ENCODE measurements at places on chromosomes 2 and 18.

- DNase-seq, result no peak
These were observed 57.5 kb downstream of the TANK start for GRCh38 chr2:161217597-161218185.

GRCh38 chr2:36356990-36357846 is 1.6 kb downstream of the CRIM1 start:
- no peak for DNase-seq

DNA sequence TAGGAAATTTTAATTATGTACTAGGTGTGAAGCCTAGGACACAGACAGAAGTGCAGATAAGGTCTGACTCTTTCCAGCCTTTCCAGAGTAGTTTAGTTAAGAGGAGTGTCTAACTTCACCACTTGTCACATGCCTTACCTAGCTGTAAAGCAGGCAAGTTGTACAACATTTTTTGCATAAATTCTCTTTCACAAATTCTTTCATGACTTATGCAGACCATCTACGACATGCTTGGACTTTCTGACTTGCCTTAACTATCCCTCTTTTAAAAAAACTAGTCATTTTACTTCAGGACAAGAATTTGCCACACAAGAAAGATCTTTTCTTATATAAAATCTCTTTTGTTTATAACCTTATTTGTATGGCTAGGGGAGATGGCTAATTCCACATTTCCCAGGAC is 1273.6 kb upstream of the SLC39A10 start:
- DNase-seq, result no peak

- DNase-seq, result no peak
These were observed 47.8 kb downstream of the TEX51 start for GRCh38 chr2:126946318-126947102.

- DNase-seq, result no peak
These were observed 61.3 kb downstream of the ABCB11 start for GRCh38 chr2:168969865-168970264.

DNA sequence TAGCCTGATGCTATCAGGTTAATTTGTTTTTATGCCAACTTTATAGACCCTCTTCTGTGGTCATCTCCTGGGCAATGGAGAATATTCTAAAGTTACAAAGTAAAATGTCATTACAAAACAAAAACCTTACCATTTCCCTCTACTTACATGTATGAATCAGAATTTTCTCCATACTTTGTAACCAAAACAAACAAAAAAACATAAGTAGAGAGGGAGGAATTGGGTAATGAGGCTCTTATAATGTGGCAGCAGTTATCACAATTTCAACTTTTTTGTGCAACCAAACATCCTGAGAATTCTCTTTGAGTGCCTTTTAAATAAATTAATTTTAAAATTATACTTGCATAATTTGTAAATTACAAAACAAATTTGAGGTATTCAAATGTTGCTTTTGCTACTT is 332.8 kb downstream of the TXNL1 start:
- no peak for DNase-seq

- no peak for DNase-seq
These were observed 25.2 kb downstream of the IFIH1 start for GRCh38 chr2:162293122-162293786.

- DNase-seq, result no peak
These were observed 449.0 kb upstream of the MMADHC start for GRCh38 chr2:150036622-150037021.

- DNase-seq, result no peak
These were observed 22.1 kb upstream of the RNF103 start for GRCh38 chr2:86645752-86646151.

DNA sequence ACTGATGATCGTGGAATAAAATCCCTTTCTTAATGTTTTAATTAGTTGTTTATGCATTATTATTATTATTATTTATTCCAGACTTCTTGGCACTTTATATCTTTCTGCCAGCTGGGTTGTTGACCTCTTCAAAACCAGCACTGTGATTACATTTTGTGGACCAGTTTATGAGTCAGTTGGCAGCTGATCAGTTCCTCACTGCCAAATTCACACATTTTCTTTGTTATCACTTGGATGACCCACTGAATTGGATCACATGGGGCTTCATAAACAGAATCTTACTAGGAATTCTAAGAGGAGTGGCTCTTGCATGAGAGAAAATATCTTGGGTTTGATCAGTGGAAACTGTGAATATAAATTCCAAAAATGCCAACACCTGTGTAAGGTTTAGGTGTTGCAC is 321.8 kb upstream of the SPRED2 start:
- DNase-seq, result no peak

DNA sequence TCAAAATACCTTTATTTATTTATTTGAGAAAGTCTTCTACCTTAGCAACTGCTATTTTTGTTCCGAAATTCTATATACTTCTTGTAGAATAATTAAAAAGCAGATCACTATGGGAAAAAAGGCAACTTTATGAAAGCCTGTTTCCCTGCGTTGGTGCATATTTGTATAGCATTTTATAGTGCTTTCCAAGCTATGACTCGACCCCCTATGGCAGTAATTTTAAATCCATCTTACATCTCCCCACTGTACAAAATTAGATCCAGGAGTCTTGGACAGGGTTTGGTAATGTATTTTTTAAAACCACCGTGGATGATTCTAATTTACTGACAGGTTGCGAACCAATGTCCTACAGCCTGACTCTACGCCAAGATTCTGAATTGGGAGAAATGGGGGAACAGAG is 10.1 kb downstream of the TANK start:
- no peak for DNase-seq

GRCh38 chr2:53861824-53862223 is 2.1 kb upstream of the GPR75 start:
- DNase-seq, result no peak

DNA sequence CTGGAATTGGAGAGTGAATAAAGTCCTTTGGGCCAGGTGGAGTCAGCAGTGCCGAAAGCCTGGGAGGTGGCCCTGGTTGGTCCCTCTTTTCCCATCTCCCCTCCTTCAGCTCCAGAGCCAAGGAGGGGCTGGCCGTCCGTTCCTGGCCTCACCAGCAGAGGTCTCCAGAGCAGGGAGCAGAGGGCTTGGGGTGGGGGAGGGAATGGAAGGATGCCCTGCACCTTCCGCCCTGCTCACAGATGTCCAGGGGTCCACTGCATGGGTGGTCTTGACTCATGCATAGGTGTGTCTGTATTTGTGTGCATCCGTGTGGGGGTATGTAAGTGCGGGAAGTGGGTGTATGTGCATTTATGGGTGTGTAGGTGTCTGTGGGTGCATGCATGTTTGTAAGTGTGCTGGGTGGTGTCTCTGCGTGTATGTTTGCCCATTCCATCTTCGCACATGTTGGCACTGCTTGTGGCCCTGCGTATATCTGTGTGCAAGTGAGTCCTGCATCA is 201.8 kb downstream of the ZFP36L2 start:
- no peak for DNase-seq

DNA sequence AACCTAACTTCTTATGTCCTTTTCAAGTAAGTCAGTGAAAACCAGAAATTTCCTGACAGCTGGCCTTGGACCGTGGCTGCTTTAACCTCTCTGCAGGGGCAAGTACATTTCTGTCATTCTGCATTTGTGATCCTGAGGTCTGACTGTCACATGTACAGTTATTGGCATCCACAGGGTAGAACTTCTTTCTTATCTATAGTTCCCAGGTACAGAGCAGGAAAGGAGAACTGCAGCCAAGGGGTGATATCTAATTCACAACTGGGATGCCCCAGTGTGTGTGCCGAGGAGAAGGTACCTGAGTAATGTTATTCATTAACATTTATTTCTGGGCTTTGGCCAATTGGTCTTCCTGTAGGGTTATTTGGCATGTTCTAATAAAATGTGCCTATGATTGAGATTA is 468.9 kb downstream of the PARD3B start:
- no peak for DNase-seq

DNA sequence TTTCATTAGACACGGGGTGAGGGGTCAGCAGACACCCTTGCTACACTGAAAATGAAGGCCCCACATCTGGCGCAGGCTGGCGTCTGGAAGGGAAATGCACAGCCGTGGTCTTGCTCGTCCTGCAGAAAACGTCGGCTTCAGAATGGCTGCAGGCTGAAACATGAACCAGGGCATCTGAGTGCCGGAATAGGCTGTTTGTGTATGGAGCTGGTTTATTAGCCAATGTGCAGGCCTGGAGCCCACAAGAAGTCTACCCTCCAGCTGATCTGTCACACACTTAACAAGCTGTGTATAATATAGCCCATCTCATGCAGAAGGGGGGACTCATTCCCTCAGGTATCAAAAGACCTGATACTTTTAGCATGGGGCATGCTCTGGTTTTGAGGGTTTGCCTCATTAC is 153.4 kb upstream of the SOX11 start:
- no peak for DNase-seq

- no peak for DNase-seq
These were observed 151.8 kb downstream of the ZFP36L2 start for GRCh38 chr2:43074592-43075053.

- no peak for DNase-seq
These were observed 683 bp downstream of the MBOAT2 start for GRCh38 chr2:9002637-9003365.

DNA sequence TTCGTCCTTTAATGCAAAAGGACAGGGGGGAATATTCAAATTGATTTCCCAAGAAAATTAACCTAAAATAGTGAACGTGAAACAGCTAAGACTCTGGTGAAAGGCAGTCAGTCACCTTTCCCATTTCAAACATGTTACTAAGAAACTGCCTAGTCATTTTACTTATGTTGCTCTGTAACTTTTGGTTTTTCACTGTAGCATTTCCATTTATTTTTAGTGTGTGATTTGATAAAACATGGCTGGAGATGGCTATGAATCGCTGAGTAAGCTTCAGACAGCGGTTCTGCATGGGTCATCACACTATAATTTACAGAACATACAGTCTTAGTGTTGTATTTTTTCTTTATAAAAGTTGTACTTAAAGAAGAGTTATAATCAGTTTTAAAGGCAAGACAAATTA is 16.0 kb upstream of the KIDINS220 start:
- DNase-seq, result no peak

- no peak for DNase-seq
These were observed 49.2 kb downstream of the TMEFF2 start for GRCh38 chr2:192145496-192145895.

GRCh38 chr2:66495788-66496640 is 61.1 kb downstream of the MEIS1 start:
- no peak for DNase-seq

- DNase-seq, result no peak
These were observed 50.1 kb downstream of the SPRED2 start for GRCh38 chr2:65382323-65382722.

GRCh38 chr2:218180467-218181114 is 13.8 kb upstream of the CXCR1 start:
- no peak for DNase-seq

DNA sequence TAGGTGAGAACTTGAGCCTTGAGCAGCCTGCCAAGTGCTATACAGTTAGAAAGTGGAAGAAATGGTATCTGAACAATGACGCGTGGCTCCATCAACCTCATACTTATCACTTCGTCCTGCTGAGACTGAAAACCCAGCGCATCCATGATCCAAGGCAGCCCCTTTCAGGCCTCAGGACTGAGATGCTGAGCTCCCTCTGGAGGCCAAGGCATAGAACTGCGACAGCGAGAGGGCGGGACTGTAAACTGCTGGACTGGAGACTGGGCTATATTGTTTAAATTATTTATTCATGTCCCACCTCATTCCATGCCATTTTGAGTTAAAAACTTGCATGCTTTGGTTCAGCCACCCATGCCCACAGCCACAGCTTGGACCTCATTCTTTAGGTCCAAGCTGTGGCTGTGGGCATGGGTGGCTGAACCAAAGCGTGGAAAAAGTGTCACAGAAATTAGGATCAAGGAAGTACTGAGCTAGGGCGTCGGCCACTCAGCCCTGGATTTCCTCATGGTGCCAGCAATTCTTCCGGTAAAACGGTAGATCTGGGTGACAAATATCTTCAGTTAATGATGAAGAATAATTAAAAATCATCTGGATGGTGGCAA is 195.5 kb downstream of the L3MBTL4 start:
- DNase-seq, result no peak

- DNase-seq, result no peak
These were observed 5.9 kb upstream of the ATP5MC3 start for GRCh38 chr2:175187378-175187777.

GRCh38 chr18:64037812-64038414 is 68.0 kb downstream of the SERPINB8 start:
- DNase-seq, result no peak

GRCh38 chr18:6021306-6022073 is 126.2 kb upstream of the TMEM200C start:
- DNase-seq, result no peak

DNA sequence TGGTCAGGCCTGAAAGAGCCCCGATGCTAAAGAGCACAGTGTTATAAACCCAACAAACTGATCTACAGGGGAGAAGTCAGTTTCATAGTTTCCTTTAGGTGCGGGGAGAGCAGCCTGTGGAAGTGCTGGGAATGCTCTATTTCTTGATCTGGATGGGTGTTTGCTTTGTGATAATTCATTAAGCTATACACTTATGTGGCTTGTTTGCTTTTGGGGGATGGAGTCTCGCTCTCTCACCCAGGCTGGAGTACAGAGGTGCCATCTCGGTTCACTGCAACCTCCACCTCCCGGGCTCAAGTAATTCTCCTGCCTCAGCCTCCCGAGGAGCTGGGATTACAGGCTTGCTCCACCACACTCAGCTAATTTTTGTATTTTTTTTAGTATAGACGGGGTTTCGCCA is 30.1 kb upstream of the CEP68 start:
- DNase-seq, result no peak

GRCh38 chr18:8424917-8425725 is 184.1 kb upstream of the RAB12 start:
- no peak for DNase-seq

- no peak for DNase-seq
These were observed 1.7 kb upstream of the PPP4R1 start for GRCh38 chr18:9616049-9616448.

DNA sequence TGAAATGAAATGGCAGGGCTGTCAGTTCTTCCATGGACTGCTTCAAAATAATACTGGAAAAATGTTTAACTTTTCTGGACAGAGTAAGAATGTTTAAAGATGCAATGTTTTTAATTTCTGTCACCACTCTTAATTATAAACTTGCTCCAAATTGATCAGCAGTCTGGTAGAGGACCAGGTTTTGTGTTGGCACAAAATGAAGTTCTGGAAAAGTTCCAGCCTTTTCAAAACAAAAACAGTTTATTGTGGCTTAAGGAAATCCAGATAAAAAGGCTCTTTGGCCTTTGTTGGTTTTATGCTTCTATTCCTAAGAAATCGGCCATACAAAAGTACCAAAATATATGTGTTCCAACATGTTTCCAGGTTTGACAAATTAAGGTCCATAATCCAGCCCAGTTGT is 48.8 kb downstream of the PTRHD1 start:
- DNase-seq, result no peak

- DNase-seq, result no peak
These were observed 211.8 kb upstream of the SLC14A2 start for GRCh38 chr18:45403341-45404049.

GRCh38 chr2:226131299-226131784 is 668.3 kb downstream of the IRS1 start:
- DNase-seq, result no peak
